ENCODE measurements at places on chromosomes 7 and 10.

DNA sequence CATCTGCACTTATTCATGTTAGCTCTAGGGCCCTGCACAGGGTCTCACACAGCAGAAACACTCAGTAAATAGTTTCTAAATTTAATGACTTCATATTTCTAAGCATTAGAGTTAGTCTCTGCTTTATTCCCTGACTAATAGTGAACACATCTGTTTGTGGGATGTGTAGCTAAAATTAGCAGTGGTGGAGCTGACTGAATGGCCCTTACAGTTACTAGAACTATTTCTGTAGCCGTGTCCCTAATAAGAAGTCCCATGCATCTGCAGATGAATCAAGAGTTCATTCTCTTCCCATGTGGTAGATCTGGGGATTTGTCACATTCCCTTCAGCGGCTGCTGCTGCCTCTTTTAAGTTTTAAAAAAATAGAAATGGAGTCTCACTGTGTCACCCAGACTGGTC lies 11.7 kb downstream of the MAP3K8 start:
- DNase-seq: no peak

DNA sequence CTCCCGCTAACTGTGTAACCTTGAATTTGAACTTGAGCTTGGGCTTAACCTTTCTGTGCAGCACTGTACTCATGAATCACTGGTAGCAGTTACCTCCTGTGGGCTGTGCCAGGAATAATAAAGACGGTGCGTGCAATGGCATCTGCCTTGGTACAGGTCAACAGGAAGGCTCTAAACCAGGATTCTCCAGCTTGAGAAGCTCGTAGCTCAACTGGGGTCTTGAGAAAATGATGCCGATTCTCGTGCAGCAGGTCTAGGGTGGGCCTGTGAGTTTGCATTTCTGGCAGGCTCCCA lies 112.5 kb upstream of the ANLN start:
- DNase-seq: no peak

- DNase-seq: no peak
Measured at GRCh38 chr10:43958964-43959363, 310.3 kb upstream of the ZNF32 start.

DNA sequence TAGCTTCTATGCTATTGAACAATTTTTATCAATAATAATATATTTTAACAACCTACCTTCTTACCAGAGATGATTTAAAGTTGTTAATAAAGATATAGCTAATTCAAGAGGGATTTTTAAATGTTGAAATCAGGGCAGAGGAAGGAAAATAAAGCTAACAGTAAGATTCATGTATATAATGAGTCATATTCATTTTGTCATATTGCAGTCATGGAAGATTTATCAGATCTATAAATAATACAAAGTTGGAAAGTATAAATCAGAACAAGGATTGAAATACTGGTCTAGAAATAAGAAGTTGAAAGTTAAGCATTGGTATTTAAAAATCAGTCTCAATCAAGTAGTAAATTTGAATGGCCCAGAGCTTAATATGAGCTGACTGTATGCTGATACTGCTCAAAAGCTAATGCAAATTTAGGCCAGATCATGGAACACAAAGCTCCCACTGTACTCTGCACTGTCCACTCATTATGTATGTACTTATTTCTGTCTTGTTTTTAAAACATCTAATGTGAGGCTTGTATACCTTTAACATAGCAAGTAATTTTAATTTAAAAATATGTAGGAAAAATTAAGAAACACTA lies 196.9 kb downstream of the ZEB1 start:
- no peak for DNase-seq

GRCh38 chr7:17447728-17448478 lies 149.5 kb downstream of the AHR start:
- no peak for DNase-seq

All from breast epithelium (tissue), 4 donors.